NCI-H1048 (cell line): ENCODE measurements at places on chromosomes 7 and 10.

- DNase-seq = no peak
Measured at GRCh38 chr7:114941692-114942091, 19.8 kb downstream of the MDFIC start.

GRCh38 chr7:50731703-50732582 lies 50.8 kb downstream of the GRB10 start:
- no peak for DNase-seq

- no peak for DNase-seq
Measured at GRCh38 chr7:50791363-50791937, 8.8 kb upstream of the GRB10 start.

DNA sequence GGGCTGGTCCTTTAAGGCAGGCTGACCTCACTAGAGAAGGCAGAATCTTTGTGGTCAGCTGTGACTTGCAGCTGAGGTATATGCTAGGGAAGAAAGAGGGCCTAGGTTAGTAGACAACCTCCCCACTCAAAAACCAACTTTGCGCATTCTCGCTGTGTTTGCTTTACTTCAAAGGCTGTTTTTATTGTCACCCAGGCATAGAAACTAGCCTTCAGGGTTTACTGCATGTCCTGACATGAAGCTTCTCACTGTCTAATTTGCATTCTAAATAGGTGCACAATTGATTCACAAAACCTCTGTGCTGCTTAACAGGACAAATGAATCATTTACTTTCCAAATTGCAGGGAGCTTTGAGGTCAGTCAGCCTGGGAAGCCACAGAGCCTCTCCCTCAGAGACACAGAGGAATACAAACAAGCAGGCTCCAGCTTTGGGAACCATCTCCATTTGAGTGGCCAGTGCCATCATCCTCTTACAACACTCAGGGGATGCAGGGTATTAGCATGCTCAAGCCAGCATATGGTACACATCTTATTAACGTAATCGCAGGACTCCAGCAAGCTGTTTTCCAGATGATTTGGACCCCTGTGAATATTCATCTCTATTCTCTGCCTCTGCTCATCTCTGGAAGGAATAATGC lies 596.4 kb upstream of the GHITM start:
- DNase-seq = peak; percentile 77

DNA sequence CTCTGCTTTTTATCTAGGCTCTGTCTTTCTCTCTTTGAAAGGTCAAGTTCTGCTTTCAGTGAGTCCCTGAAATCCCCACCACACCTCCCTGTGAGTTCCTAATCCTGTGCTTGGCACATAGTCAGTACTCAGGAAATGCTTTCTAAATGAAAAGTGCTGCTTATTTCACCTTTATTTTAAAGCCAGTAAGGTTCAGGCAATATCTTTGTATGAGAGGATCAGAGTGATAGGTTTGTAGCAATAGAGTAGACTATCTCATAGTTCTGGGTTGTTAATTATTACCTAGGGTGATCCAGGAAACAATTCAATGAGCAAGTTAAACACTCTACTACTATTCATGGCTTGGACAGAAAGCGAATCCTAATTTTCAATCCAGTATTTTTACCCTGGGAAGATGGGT lies 7.4 kb upstream of the LAMB1 start:
- no peak for DNase-seq

- no peak for DNase-seq
Measured at GRCh38 chr10:49253340-49253906, 45.5 kb upstream of the C10orf71 start.

DNA sequence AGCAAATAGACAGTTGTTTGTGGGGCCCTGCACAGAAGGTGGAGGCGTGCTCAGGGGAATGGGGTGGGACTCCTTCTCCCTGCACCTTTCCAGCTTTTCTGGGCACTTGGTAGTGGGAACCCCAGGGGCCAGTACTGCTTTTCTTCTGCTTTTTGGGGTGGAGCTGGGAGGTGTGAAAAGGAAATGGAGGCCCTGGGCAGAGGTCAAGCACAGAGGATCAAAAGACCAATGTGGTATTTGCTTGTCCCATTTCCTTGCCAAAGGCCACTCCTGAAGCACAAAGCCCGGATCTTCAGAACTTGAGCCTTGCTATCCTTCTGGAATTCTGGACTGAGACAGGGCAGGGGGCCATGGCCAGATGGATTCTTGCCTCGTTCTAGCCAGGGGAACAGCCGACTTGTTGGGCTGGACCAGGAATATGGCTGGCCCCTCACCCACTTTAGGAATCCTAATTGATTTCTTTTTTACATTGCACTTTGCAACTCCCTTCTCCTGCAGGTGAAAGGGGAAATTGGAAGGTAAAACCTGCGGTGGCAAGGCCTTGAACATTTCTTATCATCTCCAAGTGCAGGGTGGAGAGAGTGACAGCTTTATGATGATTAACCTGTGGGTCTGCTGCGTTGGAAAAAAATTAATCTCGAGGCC lies 26.5 kb downstream of the ADRA2A start:
- DNase-seq = no peak

- DNase-seq = no peak
Measured at GRCh38 chr7:108308903-108309302, 147.3 kb downstream of the NRCAM start.

GRCh38 chr7:96649981-96650380 lies 59.7 kb downstream of the SEM1 start:
- DNase-seq = no peak

DNA sequence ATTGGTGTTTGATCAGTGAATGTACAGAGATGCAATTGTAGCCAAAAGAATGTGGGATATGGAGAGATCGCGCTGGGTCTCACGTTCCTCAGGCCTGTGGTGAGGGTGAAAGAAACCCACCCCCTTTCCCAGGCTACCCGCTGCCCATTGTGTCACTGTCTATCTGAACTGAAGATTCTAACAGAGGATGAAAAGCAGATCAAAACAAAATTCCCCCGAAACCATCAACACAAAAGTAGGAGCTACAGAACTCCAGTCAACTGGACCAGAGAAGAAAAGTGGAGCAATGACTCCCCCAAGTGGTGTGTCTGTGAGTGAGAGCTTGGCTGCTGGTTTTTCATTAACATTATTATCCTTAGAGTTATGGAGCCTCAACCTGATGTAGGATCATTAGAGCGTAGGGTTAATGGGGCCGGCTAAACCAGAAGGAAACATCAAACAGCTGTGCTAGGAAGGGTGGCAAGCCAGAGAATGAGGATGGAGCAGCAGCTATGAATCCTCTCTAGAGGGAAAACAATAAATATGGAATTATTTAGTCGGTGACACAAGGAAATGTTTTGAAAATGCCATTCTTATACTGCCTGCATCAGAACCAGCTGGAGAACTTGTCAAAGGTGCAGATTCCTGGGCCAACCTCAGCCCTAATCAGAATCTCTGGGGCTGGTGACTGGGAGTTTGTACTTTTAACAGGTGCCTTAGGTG lies 38.3 kb downstream of the AKR1B1 start:
- no peak for DNase-seq

DNA sequence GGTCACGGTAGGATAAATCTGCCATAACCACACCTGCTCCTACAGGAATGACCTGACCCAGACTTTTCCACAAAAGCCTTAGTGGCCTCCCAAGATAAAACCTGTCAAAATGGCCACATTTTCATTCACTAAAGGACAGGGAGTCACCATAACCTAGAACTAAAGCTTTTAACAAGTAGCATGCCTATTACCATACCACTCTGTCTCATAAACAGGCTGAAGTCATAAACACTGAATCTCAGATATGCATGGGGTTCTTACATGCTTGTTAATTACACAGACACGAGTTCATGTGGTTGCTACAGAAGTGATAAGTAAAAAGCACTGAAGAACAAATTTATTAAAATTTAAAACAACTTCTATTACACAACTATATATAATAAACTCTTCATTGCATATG lies 56.0 kb downstream of the HIPK2 start:
- DNase-seq = no peak

DNA sequence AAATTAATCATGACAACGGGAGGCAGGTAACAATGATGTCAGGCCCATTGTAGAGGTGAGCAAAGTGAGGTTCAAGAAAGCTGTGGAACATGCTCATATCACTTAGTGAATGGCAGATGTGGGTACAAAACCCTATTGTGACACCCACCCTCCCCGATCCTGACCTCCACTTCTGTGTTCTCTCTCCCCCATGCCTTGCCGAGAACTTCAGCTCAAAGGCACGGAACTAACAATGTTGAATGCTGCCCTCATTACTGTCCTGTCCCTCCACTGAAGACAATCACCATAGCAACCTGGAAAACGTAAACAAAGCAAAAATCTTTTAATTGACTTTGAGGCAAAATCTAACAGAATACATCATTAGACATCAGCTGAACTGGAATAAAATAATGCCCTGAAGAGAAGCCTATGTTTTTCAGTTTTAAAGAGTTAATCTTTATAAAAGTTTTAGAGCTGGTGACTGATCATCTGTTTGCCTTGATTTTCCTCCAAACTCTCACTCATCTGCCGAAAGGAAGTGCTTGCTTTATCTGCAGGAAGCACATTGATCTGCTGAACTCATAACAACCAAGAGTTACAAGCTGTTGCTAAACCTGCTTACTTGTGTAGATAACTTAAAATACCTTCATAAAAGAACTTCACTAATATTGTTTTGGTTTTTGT lies 133.6 kb downstream of the CUBN start:
- no peak for DNase-seq

- DNase-seq = no peak
Measured at GRCh38 chr7:54426406-54426805, 115.8 kb upstream of the VSTM2A start.

GRCh38 chr10:87646192-87646909 lies 13.3 kb upstream of the PAPSS2 start:
- no peak for DNase-seq

GRCh38 chr10:11344081-11344480 lies 267.4 kb downstream of the USP6NL start:
- no peak for DNase-seq

- no peak for DNase-seq
Measured at GRCh38 chr7:47297120-47297519, 284.8 kb downstream of the TNS3 start.

- no peak for DNase-seq
Measured at GRCh38 chr7:26649388-26649787, 215.0 kb downstream of the SKAP2 start.

GRCh38 chr7:49771427-49772176 lies 1.8 kb upstream of the VWC2 start:
- no peak for DNase-seq

DNA sequence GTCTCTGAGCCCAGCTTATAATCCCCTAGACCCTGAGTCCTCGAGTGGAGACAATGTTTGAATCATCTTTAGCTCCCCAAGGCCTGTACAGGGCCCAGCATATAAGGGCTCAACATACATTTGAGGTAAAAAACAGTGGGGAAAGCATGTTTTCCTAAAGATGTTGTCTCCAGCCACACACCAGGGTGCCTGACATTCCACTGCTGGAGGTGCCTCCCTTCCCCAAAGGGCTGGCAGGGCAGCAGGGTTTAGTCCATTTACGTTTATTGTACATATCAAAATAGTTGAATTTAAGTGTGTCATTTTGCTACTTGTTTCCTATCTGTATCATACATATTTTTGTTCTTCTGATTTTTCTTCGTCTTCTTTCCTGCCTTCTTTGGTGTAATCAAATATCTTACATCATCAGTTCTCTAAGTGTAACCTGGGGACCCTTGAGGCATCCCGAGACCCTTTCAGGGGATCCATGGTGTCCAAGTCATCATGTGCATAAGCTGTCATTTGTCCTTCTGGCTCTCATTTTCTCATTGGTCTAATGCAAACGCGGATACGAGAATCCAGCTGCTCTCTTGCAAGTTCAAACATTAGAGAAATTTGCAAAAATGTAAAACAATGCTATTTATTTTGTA lies 101.6 kb downstream of the PDGFA start:
- DNase-seq = no peak

DNA sequence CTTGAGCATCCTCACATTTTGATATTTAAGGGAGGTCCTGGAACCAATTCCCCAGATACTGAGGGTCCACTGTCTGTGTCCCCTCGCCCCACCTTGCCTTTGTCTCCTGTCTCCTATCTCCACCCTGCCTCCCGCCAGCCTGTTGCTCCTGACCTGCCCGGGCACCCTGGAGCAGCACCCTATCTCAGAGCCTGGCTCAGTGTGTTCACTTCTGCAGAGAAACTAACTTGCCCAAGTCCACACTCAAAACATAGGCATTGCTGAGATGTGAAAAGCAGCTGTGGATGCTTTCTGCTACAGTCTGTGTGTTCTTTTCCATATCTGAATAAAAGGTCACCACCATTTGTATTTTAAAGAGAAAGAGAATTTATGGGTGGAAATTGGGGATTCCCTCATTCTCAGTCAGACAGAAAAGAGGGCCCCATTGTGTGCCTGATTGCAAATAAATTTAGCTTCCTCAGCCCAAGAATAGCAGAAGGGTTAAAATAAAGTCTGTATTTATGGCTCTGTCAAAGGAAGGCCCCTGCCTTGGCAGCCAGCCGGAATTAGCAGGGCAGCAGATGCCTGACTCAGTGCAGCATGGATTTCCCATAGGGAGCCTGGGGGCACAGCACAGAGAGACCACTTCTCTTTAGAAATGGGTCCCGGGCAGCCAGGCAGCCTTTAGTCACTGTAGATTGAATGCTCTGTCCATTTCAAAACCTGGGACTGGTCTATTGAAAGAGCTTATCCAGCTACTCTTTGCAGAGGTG lies 161.3 kb downstream of the EGFR start:
- DNase-seq = no peak

DNA sequence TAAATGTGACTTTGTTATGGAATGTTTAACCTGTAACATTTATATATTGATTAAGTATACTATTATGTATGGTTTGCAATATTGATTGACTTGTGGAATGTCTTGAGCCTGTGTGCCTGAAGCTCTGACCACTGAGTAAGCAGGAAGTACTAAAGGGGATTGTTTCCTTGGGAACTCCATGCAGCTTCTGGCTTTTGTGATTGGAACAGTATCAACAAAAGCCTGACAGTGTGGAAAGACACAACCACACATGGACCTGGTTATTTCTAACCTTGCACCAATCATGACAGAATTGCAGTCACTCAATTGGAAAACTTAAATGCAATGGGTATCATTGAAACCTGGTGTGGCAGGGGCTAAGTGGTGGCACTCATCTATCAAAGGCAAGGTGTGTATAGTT lies 45.5 kb upstream of the PIK3CG start:
- no peak for DNase-seq

- no peak for DNase-seq
Measured at GRCh38 chr10:120825878-120826769, 25.0 kb upstream of the WDR11 start.

DNA sequence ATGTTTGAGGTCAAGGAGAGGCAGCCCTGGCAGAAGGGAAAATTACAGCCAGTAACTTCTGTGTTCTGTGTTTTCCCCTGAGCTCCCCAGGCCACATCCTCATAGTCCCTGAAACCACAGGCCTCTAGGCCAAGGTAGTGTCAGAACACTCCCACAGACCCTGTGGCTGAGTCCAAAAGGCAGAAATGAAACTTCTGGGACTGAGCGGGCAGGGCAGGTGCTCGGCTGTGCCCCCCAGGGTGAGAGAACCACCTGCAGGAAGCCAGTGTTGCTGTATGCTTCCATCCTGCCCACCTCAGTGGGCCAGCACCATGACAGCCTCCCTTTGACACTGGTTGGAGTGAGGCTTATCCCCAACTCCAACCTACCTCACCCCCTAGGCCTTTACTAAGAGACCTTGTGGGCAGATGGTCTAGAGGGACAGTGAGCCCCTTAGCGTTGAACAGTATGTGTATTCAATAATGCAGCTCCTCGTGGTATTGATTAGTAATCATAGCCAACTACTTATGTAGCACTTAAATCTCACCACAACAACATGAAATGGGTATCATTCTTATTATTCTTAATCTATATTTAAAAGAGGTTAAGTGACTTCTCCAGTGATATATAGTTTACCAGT lies 30.3 kb downstream of the PIK3CG start:
- DNase-seq = no peak
